ENCODE measurements at places on chromosomes 3 and 15.
A peak's percentile ranks its signal among the peaks of the same experiment; 100 is the strongest.

GRCh38 chr3:158148218-158148617, 38.3 kb downstream of the RSRC1 start:
- DNase-seq: no peak

GRCh38 chr3:138172625-138173024, 2.1 kb downstream of the DBR1 start:
- no peak for DNase-seq

GRCh38 chr15:77483425-77484140, 62.9 kb downstream of the HMG20A start:
- DNase-seq: no peak

DNA sequence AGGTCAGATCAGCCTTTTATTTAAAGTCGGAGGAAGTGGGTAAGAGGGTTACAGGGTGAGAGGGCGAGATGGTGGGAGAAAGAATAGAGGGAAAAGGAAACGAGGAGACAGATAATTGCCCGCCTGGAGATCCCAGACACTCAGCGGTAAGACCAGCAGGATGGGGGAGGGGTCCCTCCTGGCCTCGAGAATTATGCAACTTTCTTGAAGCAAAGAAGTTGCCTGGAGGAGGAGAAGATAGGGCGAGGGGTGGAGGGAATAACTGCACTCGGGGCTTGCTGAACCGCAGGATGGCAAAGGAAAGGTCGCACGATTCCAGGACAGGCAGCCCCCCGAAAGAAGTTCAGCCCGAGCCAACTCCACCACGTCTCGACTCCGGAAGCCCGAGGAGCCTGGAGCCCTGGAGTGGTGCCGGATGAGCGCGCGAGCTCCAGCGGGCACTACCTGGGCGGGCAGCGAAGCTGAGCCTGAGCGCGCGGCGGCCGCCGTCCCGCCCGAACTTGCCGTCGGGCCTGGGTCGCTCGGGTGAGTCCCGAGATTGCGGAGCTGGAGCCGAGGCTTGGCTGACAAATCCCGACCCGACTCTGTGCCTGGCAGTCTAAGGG, 402 bp downstream of the WWTR1 start:
- peak; percentile 56 for DNase-seq

- DNase-seq: no peak
Measured at GRCh38 chr15:45551676-45552075, 29.1 kb upstream of the SLC30A4 start.

DNA sequence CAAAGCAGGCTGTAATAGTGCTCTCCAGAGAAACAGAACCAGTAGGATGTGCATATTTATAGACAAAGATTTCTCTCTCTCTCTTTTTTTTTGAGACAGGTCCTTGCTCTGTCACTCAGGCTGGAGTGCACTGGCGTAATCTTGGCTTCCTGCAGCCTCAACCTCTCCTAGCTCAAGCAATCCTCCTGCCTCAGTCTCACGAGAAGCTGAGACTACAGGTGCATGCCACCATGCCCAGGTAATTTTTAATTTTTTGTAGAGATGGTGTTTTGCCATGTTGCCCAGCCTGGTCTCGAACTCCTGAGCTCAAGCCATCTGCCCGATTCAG, 67.1 kb upstream of the CHD2 start:
- DNase-seq: no peak

Measured in cortex of kidney (tissue), 1 donor.